ENCODE measurements at places on chromosomes 11 and 22. TPM values are rescaled to one million over a fixed set of nuclear protein-coding genes. Genes with fewer than 3 reads are reported as not detected.

- no peak for DNase-seq
These were observed 371.8 kb upstream of the CHORDC1 start for GRCh38 chr11:90594658-90595057.

DNA sequence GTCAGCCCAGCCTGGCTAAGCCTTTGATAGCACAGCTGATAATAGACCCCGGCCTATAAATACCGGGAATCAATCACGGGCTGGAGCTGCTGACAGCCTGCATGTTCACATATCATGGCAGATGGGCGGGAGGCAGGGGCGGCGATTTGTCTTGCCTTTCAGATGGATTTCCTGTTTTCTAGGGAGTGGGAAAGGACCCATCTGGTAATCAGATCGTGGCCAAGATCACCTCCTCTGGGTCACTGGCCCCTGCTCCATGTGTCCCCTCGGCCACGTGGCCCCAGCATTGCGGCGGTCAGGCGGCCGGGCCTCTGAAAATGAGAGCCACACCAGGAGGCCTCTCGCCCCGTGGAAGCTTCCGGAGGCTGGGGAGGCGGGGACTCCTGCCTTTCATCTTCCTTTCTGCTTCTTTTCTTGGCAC lies 36.6 kb downstream of the SMIM38 start:
- DNase-seq, result no peak

GRCh38 chr22:20156611-20157429 lies 6.0 kb upstream of the CCDC188 start:
- peak; percentile 66 for DNase-seq

DNA sequence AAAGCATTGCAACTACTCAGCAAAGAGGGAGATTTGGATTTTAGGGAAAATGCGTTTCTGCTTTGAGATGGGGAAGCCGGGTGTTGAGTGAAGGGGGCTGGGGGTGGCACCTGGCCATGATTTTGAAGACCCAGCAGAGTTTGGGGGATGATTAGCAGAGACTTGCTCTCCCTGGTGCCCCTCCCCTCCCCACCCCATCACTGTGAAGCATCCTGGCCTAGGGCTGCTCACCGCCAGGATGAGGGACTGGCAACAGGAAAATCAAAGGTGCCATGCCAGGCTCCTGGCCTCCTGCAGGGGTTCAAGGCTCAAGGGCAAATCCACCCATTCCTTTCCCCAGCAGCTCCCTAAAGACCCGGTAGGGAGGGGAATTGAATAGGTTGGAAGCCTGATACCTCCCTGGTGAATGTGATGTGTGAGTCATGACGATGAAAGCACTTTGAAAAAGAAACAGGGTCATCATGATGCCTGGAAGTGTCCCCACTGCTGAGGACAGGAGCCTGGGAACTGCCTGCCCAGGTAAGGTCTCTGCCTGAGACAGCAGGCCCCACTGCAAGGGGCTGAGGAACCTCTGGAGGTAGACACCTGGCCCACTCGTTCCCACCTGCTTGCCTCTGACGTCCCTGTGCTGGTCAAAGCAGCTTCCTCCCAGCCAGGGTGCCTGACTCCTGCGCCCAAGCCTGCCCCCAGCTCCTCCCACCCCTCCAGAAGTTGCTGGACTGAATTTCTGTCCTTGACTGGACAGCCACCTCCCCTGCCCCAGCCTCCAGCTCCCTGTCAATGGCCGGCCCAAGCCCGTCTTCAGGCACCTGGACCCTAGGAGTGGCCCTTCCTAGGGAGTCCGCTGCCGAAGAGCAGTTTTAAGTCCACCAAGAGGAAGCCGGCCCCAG lies 1.7 kb downstream of the CHST1 start:
- no peak for DNase-seq

DDTL gene
- total RNA-seq, result 2.1 TPM

DNA sequence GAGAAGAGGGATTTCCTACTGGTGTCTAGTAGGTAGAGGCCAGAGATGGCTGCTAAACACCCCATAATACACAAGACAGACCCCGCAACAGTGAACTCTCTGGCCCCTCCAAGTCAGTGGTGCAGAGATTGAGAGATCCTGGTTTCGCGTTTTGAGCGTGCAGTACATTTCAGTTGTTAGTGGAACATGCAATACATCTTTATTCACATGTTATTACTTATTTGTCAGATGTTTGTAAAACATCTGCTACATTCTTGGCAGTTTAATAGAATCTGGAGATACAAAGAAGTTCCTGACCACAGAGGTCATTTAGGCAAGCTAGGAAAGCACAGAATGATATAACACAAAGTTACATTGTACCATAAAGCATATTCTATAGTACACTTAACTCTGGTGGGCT lies 41.5 kb downstream of the ST3GAL4 start:
- no peak for DNase-seq

DNA sequence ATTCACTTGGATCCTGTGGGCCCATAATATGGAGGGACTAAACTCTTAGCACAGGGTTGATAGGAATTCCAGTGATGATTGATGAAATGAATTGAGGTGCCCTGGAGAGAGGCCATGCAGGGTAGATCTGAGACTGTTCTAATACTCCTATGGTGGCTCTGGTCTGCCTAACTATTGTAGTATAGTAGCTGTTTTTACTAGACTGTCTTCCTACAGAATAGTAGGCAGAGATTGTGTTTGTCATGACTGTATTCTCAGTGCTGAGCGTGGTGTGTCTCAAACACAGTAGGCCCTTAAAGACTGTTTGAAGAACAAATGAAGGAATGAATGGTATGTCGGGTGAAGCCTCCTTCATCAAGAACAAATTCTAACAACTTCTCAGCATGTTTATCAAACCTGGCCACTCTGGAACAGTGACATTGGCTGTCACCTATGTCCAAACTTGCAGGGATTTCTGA lies 107.0 kb upstream of the SESN3 start:
- DNase-seq, result no peak

CEP57 gene
- 55.8 TPM for total RNA-seq

- DNase-seq, result no peak
These were observed 561.8 kb upstream of the CADM1 start for GRCh38 chr11:116065986-116066385.

All from fibroblast of lung (primary cell).